NCI-H774 (cell line): ENCODE measurements at places on chromosomes 11 and 22.

- no peak for DNase-seq
These were observed 2.4 kb downstream of the ZDHHC24 start for GRCh38 chr11:66543263-66544107.

DNA sequence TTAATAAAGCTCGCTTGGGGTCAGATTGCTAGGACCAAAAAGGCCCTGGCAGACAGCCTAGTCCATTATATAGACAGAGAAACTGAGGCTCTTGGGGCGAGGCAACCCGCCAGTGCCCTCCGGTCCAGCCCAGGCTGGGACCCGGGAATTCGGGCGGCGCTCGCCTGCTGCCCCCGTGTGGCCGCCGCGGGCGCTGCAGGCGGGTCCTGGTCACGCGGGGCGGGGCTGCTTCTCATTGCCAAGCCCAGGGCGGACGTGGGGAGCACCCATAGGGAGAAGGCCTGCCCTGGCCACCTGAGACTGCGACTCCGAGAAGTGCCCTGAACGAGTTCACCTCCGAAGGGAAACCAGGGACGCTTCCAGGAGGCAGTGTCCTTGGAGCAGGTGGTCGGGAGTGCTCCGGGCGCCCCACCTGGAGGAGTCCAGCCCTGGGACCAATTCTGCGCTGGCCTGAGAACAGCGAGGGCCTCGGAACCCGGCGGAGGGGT lies 36.0 kb upstream of the CSNK1E start:
- no peak for DNase-seq

DNA sequence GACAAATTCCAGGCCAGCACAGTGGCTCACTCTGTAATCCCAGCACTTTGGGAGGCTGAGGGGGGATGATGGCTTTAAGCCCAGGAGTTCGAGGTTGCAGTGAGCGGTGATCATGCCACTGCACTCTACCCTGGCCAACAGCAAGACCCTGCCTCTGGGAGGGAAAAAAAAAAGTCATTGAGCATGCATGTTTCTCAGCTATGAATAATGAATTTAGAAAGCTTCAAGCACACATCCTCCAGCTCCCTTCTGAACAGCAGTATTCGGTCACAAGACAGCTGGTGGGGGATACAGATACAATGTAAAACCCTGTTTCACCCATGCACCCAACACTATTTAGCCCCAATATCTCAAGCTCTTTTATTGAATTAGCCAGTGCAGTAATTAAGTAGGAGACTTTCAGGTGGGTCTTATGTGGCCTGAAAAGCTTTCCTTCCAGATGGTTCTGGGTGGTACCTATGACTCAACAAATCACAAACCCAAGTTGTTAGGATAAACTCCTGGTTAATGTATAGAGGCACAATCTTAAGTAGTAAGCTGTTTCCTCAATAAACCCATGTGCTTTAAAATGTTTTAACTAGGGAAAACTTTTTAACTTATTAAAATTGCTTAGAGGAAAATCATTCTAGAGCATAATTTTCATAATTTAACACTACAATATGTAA lies 13.4 kb downstream of the PRDM10 start:
- no peak for DNase-seq

- no peak for DNase-seq
These were observed 234.1 kb downstream of the KIRREL3 start for GRCh38 chr11:126766440-126766839.

- DNase-seq = no peak
These were observed 8.6 kb upstream of the TRIM29 start for GRCh38 chr11:120146413-120147093.

- DNase-seq = no peak
These were observed 188.2 kb downstream of the MN1 start for GRCh38 chr22:27613099-27614005.

GRCh38 chr11:117071344-117071787 lies 26.9 kb downstream of the SIK3 start:
- DNase-seq = peak; percentile 51

GRCh38 chr22:31947296-31947695 lies 3.0 kb downstream of the YWHAH start:
- DNase-seq = no peak

GRCh38 chr11:35526370-35526792 lies 965 bp upstream of the PAMR1 start:
- DNase-seq = peak; percentile 23

DNA sequence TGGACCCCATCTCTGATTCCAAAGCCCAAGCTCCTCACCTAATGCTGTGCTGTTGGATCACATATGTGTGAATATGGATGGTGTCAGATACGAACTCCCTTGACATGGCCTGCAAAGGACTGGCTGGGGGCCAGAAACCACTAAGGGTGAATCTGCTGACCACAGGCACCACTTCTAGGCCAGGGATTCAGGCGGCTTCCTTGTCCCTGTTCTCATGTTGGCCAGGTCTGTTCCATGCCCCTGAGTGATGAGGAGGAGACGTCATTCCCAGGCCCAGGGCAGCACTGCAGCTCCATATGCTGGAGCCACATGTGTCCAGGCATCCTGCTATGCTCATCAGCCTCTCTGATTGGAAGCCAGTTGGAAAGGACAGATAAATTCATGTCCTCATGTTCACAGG lies 130.0 kb upstream of the BDNF start:
- no peak for DNase-seq

- no peak for DNase-seq
These were observed 644 bp downstream of the TMEM134 start for GRCh38 chr11:67468456-67468758.

GRCh38 chr11:87215236-87215635 lies 177.5 kb downstream of the TMEM135 start:
- DNase-seq = no peak

- DNase-seq = no peak
These were observed 15.4 kb upstream of the TUBA8 start for GRCh38 chr22:18095101-18095805.

DNA sequence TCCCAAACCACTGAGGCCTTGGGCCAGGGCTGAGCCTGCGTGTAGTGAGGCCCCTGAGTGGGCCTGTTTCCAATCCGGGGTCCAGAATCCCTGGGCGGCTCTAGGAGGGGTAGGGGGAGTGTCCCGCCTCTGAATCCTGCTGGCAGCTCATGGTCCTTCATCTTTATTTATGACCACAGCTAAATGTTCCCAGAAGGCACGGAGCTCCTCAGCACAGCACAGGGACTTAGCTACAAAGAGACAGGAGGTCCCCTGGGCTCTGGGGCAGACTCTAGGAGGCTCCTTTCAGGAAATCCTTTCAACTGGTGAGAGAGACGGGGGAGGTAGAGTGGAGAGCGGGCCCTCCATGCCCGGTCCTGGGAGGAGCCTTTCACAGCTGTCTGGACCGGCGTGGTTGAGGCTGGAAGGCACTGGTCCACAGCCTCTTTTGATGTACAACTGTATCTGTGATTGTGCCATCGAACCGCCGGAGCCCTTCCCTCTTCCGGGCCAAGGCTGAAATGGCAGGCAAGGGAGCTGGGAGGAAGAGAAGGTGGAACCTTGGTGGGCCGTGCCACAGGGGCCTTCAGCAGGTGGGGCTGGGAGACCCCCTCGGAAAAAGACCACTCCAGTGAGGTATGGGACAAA lies 46.8 kb downstream of the SCUBE1 start:
- no peak for DNase-seq

- no peak for DNase-seq
These were observed 100.4 kb downstream of the GALNT18 start for GRCh38 chr11:11521306-11522002.

DNA sequence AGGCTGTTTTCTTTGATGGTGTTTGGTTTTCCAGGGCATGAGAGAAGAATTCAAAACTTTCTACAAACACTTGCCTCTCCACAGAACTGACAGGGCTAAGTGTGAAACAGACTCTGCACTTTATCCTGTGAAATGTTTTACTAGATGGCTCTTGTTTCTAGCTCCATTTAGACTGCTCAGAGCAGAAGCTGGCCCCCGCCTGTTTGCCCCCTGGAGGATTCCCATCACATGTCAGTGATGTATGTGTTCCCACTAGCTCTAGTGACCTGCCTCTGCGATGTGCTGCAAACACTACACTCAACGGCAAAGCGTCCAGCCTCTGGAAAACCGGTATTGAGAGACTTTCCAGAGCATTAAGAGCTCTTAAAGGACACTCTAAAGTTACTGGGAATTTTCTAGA lies 41.4 kb upstream of the PCF11 start:
- DNase-seq = no peak

DNA sequence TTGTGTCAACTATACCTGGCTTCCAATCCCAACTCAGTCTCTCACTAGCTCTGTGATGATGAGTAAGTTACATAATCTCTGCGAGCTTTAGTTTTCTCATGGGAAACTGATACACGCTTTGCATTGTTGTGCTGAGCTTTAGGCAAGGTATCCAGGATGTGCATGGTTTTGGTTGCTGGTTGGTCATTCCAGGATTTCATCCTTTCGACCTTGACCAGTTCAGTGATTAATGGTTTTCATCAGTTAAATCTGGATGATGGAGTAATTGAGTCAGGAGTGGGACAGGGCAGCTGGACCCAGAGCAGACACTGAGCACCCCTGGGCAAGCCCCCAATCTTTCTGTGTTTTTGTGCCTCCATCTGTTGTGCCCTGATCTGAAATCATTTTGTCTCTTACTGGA lies 417.3 kb upstream of the CADM1 start:
- DNase-seq = no peak

- DNase-seq = no peak
These were observed 45.5 kb upstream of the FTH1 start for GRCh38 chr11:62012832-62013461.

DNA sequence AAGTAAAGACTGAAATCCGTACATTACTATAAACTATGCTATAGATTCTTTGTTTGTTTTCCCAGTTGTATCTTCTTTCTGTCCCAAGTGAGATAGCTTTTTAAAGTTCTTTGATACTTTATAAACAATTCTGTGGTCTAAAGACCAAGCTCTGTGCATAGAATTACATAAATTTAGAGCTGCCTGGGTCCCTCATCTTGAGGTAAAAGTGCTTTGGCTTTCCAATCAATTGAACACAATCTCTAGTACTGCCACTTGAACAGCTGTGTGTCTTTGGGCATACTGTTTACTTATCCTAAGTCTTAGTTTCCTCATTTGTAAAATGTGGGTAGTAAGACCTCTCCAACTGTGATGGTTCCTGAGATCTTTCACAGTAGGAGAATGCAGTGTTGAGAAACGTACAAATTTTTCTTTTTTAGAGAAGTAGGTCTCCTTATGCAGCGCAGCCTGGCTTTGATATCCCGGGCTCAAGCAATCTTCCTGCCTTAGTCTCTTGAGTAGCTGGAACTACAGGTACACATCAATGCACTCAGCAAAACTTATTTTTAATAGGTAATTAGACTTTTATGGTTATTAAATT lies 2.5 kb upstream of the EED start:
- DNase-seq = no peak

DNA sequence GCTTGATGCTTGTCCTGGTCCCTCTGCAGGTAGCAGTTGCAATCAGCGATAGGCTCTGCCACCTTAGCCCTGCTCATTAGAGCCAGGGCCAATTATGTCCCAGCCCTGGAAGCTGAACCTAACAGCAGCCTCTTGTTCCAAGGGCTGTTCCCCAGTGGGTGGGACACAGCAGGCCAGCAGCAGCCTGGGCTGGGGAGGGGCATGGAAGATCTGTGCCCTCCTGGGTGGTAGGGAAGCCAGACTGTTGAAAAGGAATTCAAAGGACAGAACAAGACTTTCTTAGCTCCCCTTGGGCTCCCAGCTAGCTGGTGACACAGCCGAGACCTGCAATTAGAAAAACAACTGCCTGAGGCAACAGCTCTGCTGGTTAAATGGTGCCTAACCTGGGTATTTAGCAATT lies 17.4 kb downstream of the DRD2 start:
- no peak for DNase-seq

DNA sequence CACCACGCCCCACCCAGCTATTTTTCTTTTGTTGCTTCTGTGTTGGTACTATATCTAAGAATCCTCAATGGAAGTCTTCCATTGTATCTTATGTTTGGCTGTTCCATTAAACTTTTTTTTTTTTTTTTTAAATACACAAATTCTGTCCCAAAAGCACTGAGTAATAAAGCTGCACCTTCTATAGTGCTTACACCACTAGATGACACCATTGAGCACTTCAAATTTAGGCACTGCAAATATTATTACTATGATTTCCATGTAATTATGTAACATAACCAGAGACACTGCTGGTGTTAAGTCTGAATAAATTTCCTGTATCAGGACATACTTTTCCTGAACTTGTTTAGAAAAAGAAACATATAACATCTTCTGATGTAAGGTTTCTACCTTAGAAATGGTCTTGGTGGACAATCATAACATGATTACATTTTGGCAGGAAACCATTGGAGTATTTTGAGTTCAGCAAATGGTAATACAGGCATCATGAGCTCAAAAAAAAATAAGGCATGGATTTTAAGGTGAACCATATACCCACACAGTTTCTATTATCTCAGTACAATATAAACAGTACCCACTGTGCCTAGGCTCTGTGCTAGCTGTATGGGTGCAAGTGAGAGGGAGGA lies 110.5 kb downstream of the ATG16L2 start:
- peak; percentile 5 for DNase-seq

DNA sequence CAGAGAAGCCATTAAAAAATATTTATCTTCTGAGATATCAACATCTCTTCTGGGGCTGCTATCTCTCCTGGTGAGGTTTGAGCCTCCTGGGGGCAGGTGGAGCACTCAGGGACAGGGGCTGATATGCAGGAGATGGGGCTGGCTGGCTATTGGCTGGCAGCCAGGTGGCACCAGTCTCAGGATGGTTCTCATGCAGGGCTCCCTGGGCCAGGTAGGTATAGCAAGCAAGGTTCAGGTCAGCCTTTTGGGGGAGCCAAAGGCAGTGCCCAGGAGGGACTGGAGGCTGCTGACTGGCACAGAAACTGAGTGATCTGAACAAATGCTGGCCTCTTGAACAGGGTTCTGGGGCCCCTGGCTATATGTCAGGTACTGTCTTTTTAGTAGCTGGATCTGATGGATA lies 29.7 kb upstream of the EMSY start:
- no peak for DNase-seq

DNA sequence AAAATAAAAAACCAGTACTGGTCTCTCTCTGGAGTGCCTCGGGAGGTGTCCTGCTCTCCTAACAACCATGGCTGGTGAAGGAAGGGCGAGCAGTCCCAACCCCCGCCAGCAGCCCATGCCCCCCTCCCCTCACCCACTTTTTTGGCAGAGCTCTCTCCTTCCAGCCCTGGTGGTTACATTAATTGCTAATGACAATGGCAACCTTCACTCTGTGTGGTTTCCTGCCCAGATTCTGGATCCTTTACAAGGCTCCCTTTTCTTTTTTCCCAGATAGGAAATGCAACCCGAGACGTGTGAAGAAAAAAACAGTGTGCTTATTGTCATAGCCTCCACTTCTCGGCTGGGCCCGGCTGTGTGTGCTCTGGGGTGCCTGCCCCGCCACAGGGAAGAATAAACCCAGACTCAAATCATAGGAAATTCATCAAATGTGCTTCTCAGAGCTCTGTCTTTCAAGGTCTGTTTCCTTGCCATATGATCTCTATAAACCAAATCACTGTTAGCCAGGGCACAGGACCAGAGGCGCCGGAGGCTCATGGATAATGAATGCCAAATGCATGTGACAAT lies 513.0 kb downstream of the SOX6 start:
- DNase-seq = peak; percentile 12

DNA sequence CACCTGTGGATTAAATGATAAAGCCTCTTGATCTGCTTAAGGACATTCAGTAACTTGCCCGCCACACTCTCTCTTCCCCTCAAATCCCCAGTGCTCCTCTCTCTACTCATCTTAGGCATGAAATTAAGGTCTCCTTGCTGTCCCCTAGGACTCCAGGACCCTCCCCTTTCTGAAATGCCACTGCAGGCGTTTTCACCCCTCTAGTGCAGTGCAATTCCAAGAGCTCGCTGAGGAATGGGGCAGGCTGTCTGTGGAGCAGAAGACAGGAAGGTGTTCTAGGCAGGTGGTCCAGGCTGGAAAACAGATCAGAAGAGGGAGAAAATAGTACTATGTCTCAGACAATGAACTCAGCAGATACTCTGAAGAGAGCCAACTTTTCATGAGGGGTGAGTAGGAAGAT lies 55.8 kb upstream of the ARHGAP42 start:
- no peak for DNase-seq
